Cardiac muscle cell (in vitro differentiated cells and primary cell): ENCODE measurements at places on chromosomes 5 and 9. TPM values are rescaled to one million over a fixed set of nuclear protein-coding genes. Genes with fewer than 3 reads are reported as not detected.

DNA sequence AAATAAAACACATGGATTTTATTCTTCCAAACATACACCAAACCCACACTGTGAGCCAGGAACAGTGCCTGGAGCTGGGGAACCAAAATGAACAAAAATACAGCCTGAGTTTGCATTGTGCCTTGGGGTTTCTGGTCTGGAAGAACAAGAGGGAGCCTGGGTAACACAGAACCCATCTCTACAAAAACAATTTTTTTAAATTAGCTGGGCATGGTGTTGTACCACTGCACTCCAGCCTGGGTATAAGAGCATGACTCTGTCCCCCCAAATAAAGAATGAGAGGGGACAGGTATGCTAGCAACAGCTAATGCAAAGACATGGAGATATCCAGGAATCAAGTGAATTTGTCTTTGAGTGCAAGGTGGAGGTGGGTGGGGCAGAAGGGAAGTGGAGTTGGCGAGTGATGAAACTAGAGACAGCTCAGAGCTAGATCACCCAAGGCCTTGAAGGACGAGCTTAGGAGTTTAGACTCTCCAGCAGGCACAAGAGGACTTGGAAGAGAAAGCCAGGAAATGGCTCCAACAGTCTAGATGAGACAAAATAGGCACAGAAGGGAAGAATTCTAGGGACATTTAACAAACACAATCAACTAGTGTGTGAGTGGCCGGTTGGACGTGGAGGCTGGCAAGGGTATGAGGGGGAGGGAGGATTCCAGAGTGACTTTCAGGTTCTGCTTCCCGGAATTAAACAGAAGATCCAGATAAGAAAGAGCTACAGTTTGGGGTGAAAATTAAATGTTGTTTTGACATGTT is 47.4 kb downstream of the FNBP1 start:
- no peak overlapping the region for H3K4me3 ChIP-seq
- DNase-seq, result peak; percentile 38
- H3K4me1 ChIP-seq, result peaks cover 1% of the 10 kb centered on the region
- H3K36me3 ChIP-seq, result no peaks in the 10 kb centered on the region
- H3K27ac ChIP-seq, result no peak overlapping the region

DNA sequence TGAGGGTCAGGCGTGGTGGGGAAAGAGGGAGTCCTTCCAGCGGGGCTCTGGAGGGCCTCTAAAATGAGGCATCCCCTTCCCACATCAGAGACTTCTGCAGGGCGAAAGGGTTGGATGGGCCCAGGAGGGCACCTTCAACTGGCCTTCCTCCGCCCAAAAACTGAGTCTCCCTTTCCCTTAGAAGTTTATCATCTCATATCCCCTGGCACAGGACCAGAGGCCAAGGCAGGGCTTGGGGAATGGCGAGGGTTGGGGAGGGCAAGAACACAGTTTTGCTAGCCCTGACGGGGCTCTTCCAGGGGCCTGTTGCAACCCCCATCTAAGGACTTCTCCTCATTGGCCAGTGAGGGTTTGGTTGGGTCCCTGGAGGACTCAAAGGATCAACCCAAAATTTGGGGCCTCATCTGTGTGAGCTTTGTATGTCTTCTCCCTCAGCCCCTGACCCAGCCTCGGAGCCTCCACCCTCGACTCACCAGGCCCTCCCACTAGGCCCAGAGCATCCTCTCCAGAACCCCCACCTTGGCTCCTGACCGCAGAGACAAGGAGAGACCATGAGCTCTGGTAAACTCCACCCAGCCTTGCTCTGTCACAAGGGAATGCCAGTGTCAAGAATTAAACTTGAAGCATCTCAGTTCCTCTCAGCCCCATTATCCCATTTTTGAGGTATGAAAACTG is 24.1 kb downstream of the AQP7 start:
- H3K36me3 ChIP-seq, result no peaks in the 10 kb centered on the region
- no peak for DNase-seq
- no peak overlapping the region for H3K27ac ChIP-seq

SV2C gene
- 0.24 and 0.28 TPM in 2 replicates for total RNA-seq

ADAMTS6 gene
- 15.4 and 21.2 TPM in 2 replicates for total RNA-seq

- H3K4me3 ChIP-seq, result no peak overlapping the region
- H3K27ac ChIP-seq, result no peak overlapping the region
- H3K4me1 ChIP-seq, result no peaks in the 10 kb centered on the region
- H3K36me3 ChIP-seq, result no peaks in the 10 kb centered on the region
- H3K27me3 ChIP-seq, result no peaks in the 10 kb centered on the region
These were observed 47.4 kb upstream of the BARX1 start for GRCh38 chr9:94002316-94003140.

NUP214 gene
- total RNA-seq, result 18.7 and 29.0 TPM in 2 replicates

- no peak overlapping the region for H3K27ac ChIP-seq
- no peak overlapping the region for H3K4me3 ChIP-seq
- DNase-seq, result no peak
These were observed 246.3 kb upstream of the MAP3K1 start for GRCh38 chr5:56569076-56569475.

DNA sequence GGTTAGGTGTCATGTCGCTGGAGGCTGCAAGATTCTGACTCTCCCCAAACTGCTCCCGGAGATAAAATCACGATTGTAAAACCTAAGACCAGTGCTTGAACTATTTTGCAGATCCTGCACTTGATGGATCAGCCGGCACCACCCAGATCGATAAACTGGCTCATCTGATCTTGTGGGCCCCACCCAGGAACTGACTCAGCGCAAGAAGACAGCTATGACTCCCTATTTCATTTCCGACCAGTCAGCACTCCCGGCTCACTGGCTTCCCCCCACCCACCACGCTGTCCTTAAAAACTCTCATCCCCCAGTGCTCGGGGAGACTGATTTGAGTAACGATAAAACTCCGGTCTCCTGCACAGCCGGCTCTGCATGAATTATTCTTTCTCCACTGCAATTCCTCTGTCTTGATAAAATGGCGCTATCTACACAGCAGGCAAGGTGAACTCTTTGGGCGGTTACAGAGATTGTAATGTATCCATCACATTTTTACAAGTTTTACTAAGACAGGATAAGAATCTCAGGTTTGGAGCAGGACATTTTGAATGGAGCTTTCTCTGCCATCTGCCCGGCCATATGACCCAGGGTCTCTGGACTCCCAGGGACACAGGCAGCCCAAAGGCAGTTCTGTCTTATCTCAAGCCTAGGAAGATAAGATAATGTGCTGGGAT is 10.6 kb upstream of the PPP1R26 start:
- no peaks in the 10 kb centered on the region for H3K27me3 ChIP-seq
- peak overlapping the region; percentile 51 for H3K27ac ChIP-seq
- DNase-seq, result peak; percentile 29
- peaks cover 45% of the 10 kb centered on the region for H3K4me1 ChIP-seq
- H3K4me3 ChIP-seq, result no peak overlapping the region

GRCh38 chr5:169095410-169095960 is 205.5 kb downstream of the SLIT3 start:
- H3K27ac ChIP-seq, result no peak overlapping the region
- no peaks in the 10 kb centered on the region for H3K27me3 ChIP-seq
- DNase-seq, result no peak
- H3K4me3 ChIP-seq, result no peak overlapping the region
- no peaks in the 10 kb centered on the region for H3K4me1 ChIP-seq

DNA sequence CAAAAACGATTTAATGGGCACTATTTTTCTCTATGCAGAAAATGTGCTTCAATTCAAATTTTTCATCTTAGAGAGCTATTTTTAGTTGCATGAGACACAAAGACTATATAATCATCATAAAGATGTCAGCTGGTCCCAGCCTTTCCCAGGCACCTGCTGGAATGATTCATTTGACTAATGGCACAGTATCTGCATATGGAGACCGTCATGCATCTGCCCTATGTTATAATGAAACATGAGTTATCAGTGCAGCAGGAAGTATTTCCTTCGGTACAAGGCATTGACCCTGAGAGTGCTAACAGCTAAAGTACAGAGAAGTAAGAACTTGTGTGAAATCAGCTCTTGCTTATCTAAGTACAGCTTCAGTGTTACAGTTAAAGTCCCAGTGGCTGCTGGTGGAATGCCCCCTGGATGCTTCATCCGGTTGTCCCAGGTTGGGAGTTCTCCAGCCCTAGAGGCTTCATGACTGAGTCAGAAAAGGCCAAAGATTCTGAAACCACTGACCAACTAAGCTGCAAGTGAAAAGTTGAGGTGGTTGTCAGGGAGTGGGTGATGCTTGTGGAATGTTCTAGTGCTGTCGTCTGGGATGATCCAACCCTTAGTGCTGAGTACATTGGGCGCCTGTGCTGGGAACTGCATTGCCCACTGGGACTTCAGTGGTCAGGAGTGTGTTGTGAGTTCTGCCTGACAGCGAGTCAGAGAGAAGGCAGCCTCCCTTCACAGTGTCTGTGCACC is 57.2 kb downstream of the MTRR start:
- no peaks in the 10 kb centered on the region for H3K27me3 ChIP-seq
- H3K4me3 ChIP-seq, result no peak overlapping the region
- peak; percentile 42 for DNase-seq
- no peaks in the 10 kb centered on the region for H3K36me3 ChIP-seq
- no peaks in the 10 kb centered on the region for H3K4me1 ChIP-seq
- no peak overlapping the region for H3K27ac ChIP-seq

DND1 gene
- total RNA-seq, result 1.0 and 2.1 TPM in 2 replicates

EPB41L4B gene
- total RNA-seq, result 2.0 and 2.1 TPM in 2 replicates

MARCOL gene
- total RNA-seq, result not detected in 2 replicates

DNA sequence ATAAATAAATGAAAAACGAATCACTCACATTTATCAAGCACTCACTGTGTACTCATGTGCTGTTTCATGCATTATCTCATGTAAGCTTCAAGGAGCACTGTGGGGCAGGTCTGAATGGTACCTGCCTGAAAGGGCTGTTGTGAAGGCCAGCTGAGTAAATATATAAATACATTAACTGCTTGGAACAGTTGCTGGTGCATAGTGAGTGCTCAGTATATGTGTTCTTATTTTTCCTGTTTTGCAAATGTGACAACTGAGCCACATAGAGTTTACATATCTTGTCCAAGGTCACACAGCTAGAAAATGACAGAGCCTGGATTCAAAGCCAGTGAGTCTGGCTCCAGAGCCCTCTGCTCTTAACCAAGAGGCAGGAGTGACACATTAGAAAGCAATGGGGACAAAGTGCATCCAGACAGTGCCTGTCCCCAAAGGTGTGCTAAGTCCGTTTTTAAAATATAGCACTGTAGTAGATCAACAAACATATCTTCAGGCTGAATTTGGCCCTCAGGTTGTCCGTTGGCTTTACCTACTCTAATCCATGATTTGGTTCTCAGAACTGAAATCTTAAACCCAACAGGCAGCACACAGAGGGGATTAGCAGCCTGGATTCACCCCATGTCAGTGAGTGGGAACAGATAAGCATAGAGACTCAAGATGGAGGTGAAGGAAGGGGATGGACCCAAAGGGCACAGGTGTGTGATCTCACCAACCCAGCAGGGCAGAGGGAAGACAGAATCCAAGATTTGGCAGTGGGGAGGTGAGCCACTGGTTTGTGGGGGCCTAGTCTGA is 70.8 kb downstream of the WWC1 start:
- no peak overlapping the region for H3K27ac ChIP-seq
- H3K4me1 ChIP-seq, result peaks cover 3% of the 10 kb centered on the region
- no peak overlapping the region for H3K4me3 ChIP-seq

- no peaks in the 10 kb centered on the region for H3K4me1 ChIP-seq
- no peaks in the 10 kb centered on the region for H3K27me3 ChIP-seq
These were observed 5.7 kb downstream of the CAMK2A start for GRCh38 chr5:150283904-150284303.

DNA sequence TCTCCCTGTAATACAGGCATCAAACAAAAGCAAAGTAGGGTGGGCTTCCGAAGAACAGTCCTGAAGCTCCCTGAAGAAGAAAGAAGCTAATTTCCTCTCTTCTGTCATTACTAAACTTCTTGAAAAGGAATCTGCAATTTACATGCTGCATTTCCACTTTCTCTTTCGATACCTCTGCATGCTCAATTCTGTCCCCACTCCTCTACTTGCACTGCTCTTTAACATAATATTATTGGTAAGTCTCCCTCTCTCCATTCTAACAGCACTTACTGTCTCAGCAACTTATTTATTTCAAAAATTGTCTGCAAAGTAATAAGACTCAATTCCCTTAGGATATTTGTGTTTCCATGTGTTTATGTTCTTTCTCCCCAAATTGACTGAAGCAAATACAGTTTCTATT is 3.9 kb upstream of the PLPP1 start:
- no peak overlapping the region for H3K27ac ChIP-seq
- H3K36me3 ChIP-seq, result no peaks in the 10 kb centered on the region
- H3K27me3 ChIP-seq, result no peaks in the 10 kb centered on the region

GRCh38 chr5:33299621-33300208 is 141.1 kb upstream of the TARS1 start:
- H3K4me1 ChIP-seq, result peaks cover 3% of the 10 kb centered on the region
- no peaks in the 10 kb centered on the region for H3K27me3 ChIP-seq
- no peak overlapping the region for H3K27ac ChIP-seq

C1QTNF2 gene
- total RNA-seq, result not detected in 2 replicates

DNA sequence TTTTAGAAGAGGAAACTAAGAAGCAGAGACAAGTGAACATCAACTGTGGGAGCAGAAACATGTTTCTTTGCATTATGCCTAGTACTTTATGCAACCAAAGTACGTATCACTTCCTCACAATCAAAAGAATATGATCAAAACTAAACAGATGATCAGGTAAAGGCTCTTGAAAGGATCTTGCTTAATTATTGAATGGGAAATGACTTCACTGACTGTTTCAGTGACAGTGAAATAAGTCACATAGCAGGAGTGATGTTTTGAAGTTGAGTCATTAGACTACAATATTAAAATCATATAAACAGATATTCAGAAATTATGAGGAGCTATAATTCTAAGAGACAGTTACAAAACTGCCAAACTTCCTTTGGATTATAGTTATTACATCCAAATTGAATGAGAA is 527.3 kb downstream of the MTRR start:
- no peak for DNase-seq
- H3K27me3 ChIP-seq, result no peaks in the 10 kb centered on the region
- H3K27ac ChIP-seq, result no peak overlapping the region
- no peak overlapping the region for H3K4me3 ChIP-seq

PDZD2 gene
- total RNA-seq, result 1.9 and 3.5 TPM in 2 replicates

DNA sequence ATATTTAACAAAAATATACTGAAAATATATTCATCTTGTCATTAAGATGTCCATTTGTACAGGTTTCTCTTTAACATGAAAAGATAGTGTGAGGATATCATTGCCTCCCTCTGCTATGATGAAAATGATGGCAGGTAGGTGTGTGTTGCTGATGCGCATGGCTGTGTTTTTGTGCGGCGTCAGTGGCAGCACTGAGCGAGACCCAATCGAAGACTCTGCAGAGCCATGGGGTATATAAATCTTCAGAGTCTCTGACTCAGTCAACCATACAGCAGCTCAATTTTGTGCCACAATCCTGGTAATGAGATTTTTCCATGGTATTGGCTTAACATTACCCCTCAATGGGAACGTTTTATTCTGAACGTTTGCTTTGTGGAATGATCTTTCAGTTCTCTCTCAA is 153.5 kb upstream of the IQGAP2 start:
- H3K27ac ChIP-seq, result no peak overlapping the region
- H3K4me1 ChIP-seq, result no peaks in the 10 kb centered on the region
- DNase-seq, result no peak
- no peak overlapping the region for H3K4me3 ChIP-seq
- H3K36me3 ChIP-seq, result no peaks in the 10 kb centered on the region

- H3K4me1 ChIP-seq, result peaks cover 5% of the 10 kb centered on the region
- peak; percentile 86 for DNase-seq
- H3K4me3 ChIP-seq, result no peak overlapping the region
- no peaks in the 10 kb centered on the region for H3K36me3 ChIP-seq
These were observed 129.8 kb downstream of the SLC12A2 start for GRCh38 chr5:128213340-128213739.

SPZ1 gene
- not detected in 2 replicates for total RNA-seq
